ENCODE measurements at places on chromosomes 1 and 21. TPM values are rescaled to one million over a fixed set of nuclear protein-coding genes. Genes with fewer than 3 reads are reported as not detected.

The CD1E gene
- 0.16 TPM for total RNA-seq

The SLC1A7 gene
- total RNA-seq, result 1.2 TPM

The GBP7 gene
- total RNA-seq, result not detected

The NBPF12 gene
- total RNA-seq, result 10.8 TPM

DNA sequence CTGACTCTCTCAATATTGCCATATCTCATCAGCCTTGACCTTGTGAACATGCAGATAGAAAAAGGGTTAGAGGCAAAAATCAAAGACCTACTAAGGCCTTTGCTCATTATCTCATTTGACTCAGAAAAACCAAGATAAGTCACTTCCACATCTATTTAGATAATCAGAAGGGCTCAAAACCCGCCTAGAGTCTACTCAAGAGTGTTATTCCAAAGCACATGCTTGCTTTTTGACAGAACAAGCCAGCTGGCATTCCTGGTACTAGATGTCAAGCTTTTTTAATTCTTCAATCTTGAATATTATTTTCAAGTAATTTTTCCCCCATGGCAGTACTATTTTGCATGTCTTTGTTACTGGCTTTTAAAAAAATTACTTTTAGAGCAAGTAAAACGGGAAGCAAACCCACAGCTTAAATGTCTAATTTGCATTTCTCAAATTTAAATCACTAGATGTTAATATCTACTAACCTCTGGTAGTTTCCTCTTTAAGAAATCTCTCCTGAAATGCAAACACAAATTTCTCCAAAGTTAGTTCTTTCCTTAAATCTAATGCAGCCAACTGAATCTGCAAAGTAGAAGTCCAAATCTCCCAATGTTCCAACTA lies 51.5 kb downstream of the APP start:
- no peak overlapping the region for H3K27ac ChIP-seq
- no peak overlapping the region for H3K4me3 ChIP-seq
- H3K4me1 ChIP-seq, result peaks cover 15% of the 10 kb centered on the region
- H3K27me3 ChIP-seq, result no peaks in the 10 kb centered on the region

- DNase-seq, result no peak
- H3K36me3 ChIP-seq, result no peaks in the 10 kb centered on the region
- no peaks in the 10 kb centered on the region for H3K27me3 ChIP-seq
These were observed 73.4 kb downstream of the DTL start for GRCh38 chr1:212108981-212109380.

Data from left lung (tissue), 14 donors.